Activated B cell treated with CpG ODN at 0.5 μM for 24 hours (primary cell): ENCODE measurements at places on chromosomes 2 and 18.

GRCh38 chr2:132547090-132547687 is 122.8 kb downstream of the LYPD1 start:
- no peak for DNase-seq

- DNase-seq = no peak
Observed at GRCh38 chr2:233477548-233478433, 88.8 kb downstream of the USP40 start.

DNA sequence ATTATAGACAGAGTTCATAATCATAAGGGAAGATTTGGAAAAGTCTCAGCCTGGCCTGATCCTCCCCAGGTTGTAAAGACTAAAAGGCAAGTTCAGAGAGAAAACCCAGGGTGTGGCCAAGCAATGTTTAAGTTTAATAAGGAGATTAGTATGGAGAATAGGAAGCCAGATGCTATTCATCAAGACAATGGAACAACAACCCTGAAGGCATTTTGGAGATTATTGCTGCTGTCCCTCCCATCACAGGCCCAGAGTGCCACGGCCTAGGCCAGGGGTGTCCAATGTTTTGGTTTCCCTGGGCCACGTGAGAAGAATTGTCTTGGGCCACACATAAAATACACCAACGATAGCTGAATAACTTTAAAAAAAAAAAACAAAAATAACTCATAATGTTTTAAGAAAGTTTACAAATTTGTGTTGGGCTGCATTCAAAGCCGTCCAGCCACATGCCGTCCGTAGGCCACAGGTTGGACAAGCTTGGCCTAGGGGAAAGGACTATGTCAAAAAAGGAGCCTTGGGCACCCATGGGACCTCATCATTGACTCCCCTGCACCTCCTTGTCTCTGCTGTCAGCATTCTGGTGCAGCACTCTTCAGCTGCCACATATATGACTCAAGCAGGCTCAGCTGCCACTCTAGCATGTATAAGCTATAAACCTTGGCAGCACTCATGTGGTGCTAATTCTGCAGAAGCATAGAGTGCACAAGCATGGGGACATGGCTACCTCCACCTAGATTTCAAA is 20.8 kb downstream of the DPP4 start:
- DNase-seq = no peak

- DNase-seq = no peak
Observed at GRCh38 chr18:9810994-9811705, 74.6 kb upstream of the TXNDC2 start.

DNA sequence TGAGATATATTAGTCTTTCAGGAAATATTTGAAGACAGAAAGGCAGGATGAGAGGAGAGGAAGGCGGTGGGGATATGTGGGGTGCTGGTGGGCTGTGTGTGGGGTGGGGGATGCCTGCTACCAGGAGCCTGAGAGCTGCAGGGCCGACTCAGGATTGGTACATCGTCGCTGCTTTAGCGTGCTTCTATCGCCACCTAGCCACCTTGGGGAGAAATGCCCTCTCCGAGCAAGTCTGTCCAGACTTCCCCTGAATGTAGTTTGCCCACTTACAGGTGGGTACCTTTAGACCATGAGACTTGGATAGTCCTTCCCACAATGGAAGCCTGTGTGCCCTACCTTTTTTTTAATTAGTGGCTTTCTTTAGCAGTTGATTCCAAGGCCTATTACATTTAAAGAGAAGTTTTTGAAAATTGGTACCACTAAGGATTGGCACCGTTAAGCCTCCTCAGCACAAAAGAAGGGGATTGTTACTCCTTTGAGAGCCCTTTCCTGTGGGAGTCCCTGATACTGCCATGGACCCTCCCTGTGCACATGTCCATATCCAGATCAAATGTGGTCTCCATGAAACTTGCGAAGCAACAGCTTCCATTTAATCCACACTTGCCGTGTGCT is 114.1 kb upstream of the NDUFV2 start:
- DNase-seq = peak; percentile 25

DNA sequence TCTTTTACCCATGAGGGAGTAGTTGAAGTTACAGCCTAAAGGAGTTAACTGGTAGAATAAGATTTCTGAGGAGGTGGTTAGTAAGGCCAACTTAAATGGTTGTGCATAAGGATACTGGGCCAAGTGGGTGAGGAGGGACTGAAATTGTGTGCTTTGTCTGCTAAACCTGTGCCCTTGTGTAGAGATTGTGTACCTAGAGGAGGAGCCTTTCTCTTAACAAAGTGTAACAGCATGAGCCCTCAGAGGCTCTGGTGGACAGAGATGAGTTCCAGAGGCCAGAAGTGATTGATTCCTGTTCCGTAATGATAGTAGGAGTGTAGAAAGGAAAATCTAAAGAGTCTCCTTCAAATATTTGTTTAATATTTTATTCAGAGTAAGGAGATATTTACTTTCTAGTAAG is 42.9 kb downstream of the OTX1 start:
- DNase-seq = no peak

GRCh38 chr2:66634784-66635183 is 199.9 kb downstream of the MEIS1 start:
- DNase-seq = no peak

GRCh38 chr18:49431165-49431962 is 29.1 kb downstream of the DYM start:
- DNase-seq = no peak

GRCh38 chr18:29711932-29712331 is 1330.6 kb downstream of the DSC3 start:
- DNase-seq = no peak

DNA sequence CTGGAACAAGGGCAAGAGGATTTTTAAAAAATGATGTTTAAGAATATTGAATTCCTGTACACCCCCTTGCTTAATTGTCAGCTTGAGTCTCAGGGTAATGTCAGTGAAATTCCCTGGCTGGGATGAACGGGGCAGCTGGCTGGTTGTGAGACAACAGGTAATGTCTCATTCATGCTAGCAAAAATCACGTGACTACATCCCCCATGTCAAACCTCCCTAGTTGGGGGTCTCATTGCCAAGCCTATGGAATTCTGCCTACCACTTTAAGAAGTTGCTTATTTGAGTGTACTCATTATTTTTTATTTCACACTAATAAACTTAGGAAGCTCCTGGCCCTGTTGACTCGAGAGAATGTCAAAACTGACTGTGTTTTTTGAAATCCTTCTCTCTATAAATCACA is 218.3 kb downstream of the ICOS start:
- no peak for DNase-seq

- DNase-seq = no peak
Observed at GRCh38 chr2:216425008-216425787, 12.9 kb downstream of the SMARCAL1 start.

DNA sequence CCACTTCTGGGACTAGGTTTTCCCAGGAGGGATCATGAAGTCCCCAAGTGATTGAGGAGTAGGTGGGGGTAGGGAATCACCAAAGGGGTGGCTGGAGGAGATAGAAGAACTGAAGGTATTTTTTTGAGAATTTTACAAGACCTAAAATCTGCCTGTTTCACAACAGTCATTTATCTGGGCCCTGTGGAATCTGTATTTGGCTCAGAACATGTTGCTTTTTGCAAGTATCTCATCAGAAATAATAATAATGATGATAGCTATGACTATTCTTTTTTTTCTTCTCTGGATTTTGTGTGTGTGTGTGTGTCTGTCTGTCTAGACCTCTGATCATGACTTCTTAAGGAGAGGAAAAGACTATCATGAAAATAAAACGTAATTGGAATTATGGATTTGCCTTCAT is 13.9 kb downstream of the STON1 start:
- DNase-seq = no peak

DNA sequence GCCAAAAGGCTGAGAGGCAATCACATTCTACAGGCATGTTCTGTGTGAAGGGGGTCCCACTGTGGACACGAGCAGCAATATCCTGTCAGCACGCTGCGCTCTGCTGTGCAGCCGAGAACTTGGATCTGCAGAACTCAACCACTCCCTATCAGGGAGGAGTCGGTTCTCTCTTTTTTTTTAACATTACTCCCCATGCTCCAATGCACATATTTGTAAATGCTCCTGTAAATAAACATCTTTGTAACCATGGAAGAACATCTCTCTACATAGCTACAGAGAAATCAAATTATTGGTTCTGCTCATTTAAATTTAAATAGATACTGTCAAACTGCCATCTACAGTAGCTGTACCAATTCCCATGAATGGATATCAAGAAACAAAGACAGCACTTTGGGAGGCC is 3.0 kb upstream of the ANKRD23 start:
- DNase-seq = no peak

DNA sequence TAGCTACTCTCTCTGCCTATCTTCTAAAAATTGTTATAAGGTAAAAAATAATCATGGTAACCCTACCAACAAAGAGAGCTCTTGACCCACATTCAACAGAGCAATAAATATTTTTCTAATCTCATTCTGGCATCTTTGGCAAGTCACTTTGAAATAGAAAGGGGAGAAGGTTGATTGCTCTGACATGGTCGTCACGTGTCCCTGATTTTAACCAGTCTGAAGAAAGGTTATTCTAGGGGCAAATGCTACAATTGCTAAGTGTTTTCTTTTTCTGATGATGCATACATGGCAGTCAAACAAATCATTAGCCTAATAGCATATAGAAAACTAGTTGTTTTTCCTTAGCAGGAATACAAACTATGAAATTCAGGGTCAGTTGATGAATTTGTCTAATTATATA is 153.3 kb upstream of the MAP3K20 start:
- no peak for DNase-seq

DNA sequence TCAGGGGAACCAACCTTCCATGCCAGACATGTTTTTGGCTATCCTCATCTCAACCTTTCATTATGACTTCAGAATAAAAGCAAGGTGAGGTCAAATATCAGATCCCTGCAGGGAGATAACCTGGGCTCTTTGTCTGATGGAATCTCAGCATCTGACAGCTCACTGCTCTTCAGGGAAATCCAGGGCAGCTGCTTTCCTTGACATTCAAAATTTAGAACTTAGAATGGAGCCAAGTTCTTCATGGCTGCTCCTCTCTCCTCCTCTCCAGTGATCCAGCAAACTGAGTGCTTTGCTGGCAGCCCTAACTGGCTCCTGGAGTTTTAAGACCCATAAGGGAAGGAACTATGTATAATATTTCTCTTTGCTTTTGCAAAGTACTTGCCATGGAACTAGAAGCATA is 716.3 kb downstream of the TSN start:
- no peak for DNase-seq

DNA sequence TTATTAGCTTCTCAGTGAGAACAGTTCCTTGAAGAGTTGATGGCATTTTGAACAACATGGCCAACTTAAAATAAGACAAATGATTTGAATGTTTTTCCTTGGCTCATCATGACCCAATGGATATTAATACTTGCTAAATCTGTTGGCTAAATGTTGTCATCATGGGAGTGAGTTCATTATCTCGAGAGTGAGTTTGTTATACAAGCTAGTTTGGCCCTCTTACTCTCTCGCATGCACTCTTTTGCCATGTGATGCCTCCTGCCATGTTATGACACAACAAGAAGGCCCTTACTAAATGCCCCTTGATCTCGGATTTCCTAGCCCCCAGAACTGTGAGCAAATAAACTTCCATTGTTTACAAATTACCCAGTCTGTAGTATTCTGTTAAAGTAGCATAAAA is 22.9 kb upstream of the SANBR start:
- no peak for DNase-seq

- no peak for DNase-seq
Observed at GRCh38 chr2:32678825-32679224, 51.0 kb downstream of the TTC27 start.

- DNase-seq = no peak
Observed at GRCh38 chr2:26068602-26069298, 34.9 kb downstream of the RAB10 start.

- no peak for DNase-seq
Observed at GRCh38 chr2:108069515-108070310, 83.4 kb downstream of the SLC5A7 start.

DNA sequence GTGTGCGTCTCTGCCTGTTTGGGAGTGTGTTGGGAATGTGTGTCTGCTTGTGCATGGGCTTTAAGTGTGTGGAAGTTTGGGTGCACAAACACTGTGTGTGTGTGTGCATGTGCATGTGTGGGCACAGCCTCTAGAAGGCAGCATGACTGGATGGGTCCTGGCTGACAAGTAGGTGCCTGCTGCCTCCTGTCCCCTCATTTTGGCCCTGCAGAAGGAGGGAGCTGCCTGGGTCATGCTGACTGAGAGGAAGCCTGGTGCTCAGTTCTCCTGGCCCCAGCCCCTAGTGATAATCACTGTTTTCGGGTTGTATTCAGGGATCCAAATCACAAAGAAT is 34.1 kb downstream of the GLI2 start:
- DNase-seq = no peak

GRCh38 chr2:123624816-123625215 is 400.3 kb upstream of the CNTNAP5 start:
- DNase-seq = no peak

DNA sequence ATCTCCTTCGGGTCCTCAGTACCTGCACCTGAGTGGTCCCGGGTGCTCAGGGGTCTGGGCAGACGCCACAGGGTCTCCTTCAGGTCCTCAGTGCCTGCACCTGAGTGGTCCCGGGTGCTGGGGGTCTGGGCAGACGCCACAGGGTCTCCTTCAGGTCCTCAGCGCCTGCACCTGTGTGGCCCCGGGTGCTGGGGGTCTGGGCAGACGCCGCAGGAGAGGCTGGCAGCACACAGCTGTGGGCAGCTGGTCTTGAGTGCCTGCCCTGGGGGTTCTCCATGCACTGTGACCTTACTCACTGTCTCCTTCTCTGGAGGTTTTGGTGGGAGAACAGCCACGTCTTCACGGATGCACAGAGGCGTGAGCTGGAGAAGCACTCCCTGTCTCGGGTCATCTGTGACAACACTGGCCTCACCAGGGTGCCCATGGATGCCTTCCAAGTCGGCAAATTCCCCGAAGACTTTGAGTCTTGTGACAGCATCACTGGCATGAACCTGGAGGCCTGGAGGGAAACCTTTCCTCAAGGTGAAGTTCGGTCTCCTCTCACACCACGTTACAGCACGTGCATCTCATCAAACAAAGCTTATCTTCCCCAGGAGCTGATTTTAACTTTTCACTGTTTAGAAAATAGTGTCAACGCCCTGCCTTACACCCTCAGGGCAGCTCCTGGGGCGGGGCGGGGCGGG is 82.6 kb downstream of the TPO start:
- DNase-seq = no peak

- DNase-seq = no peak
Observed at GRCh38 chr18:41326311-41326710, 628.7 kb upstream of the PIK3C3 start.

- no peak for DNase-seq
Observed at GRCh38 chr2:75002007-75002406, 43.6 kb downstream of the POLE4 start.

- no peak for DNase-seq
Observed at GRCh38 chr18:48785736-48786454, 164.9 kb downstream of the SMAD7 start.

GRCh38 chr2:173972165-173972564 is 7.0 kb upstream of the SP3 start:
- no peak for DNase-seq
